ENCODE measurements at places on chromosomes 7 and 10.

- peak; percentile 31 for DNase-seq
These were observed 6.7 kb downstream of the ZCCHC24 start for GRCh38 chr10:79438699-79439085.

GRCh38 chr7:56028942-56029630 is 22.2 kb downstream of the PSPH start:
- DNase-seq: no peak

GRCh38 chr10:69697006-69697405 is 67.0 kb downstream of the FAM241B start:
- no peak for DNase-seq

DNA sequence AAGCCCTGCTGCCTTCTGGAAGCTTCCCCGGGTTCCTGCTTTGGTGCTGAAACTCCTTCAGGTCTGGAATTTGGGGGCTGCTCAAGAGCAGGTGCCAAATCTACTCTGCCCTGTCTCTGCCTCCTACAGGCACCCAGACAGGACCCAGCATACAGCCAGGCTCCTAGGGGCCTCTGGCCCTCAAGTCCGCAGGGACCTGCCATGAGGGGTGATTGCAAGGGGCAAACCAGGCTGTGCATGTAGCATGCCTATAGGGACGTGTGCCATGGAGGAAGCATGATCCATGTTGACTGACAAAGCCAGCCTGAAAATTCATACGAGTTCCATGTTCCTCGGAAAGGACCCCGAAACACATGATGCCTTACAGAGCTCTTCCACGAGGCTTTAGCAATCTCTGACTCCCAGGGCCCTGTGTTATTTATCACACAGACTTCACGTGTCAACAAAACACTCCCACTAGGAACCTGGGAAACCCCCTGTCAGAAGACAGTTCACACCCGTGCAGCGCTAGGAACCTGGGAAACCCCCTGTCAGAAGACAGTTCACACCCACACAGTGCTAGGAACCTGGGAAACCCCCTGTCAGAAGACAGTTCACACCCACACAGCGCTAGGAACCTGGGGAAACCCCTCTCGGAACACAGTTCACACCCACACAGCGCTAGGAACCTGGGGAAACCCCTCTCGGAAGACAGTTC is 75.3 kb upstream of the DNAAF5 start:
- DNase-seq: no peak

DNA sequence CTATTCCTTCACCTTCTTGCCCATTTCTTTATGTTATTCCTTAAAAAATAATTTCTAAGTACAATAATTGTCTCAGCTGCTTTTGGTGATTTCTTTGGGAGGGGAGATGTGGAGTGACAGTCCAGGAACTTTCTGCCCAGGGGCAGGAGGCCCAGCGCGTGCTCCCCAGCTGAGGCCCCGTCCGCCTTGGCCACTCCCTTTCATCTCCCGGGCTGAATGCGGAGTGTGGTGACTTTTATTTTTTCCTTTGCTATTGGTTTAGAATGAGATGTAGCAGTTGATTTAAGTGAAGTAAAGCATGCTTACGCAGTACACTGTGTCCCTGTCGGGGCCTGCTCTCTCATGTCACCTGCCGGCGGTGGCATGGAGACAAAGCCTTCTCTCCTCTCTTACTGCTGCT is 141.6 kb downstream of the MGMT start:
- no peak for DNase-seq

DNA sequence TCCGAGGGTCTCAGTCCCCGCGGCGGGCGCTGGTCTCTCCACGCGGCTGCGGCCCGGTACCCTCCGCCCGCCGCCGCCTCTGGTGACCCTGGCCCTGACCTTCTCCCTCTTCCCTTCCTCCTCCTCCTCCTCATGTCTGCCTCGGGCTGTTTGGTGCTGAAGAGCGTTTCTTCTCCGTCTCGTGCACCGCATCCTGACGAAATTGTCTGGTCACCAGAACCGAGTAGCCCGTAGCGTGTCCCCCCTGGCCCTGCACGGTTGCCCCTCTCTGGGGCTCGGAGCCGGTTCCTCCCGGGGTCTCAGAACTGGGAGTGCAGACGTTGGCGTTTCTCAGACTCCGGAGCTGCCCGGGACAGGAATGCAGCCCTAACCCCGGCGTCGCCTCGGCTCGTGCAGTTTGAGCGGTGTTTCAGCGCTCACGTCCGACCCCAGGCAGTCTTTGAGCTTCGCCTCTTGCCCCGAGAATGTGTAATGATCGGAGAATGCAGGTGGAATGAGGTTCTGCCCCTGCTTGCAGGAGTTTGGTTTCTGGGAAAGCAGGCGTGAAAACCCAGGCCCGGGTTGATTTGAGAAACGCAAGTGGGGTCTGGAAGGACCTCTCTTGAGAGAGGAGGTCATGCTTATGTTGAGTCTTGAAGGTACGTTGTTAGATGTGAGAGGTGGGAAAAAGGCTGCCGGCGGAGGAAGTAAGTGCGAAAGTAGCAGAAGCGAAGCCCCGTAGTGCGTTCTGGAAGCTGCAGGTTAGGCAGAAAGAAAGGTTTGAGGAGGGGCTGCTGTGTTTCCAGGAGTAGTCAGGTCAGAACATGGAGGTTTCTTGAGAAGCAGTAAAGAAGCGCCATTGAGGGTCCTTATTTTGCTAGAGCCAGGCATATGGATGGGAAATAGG is 743 bp downstream of the RBM17 start:
- peak; percentile 66 for DNase-seq

DNA sequence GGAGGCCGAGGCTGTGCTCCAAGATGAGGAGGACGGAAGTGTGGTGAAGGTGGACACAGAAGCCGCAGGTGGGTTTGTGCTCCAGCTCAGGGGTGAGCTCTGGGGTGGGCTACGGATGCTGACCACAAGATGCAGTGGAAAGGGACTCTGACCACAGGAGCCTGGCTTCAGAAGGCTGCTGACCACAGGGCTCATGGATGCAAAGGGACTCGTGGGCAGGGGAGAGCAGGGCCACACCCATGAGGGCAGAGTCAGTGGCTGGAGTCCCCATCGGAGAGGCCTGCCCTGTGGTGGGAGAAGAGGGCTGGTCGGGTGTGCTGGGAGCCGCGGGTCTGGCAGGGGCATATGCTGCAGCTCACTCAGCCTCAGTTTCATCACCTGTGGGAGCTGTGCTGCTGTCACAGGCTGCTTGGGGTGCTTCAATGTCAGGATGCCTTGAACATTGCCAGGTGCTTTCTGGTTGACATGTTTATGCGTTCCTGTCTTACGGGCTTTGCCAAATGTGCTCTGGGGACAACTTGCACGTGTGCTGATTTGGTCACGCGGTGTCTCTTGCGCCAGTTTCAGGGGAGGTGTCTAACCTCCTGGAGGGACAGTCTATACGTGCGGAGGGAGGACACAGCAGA is 13.7 kb downstream of the SCART1 start:
- DNase-seq: no peak

GRCh38 chr10:52066383-52066782 is 247.7 kb upstream of the DKK1 start:
- no peak for DNase-seq

DNA sequence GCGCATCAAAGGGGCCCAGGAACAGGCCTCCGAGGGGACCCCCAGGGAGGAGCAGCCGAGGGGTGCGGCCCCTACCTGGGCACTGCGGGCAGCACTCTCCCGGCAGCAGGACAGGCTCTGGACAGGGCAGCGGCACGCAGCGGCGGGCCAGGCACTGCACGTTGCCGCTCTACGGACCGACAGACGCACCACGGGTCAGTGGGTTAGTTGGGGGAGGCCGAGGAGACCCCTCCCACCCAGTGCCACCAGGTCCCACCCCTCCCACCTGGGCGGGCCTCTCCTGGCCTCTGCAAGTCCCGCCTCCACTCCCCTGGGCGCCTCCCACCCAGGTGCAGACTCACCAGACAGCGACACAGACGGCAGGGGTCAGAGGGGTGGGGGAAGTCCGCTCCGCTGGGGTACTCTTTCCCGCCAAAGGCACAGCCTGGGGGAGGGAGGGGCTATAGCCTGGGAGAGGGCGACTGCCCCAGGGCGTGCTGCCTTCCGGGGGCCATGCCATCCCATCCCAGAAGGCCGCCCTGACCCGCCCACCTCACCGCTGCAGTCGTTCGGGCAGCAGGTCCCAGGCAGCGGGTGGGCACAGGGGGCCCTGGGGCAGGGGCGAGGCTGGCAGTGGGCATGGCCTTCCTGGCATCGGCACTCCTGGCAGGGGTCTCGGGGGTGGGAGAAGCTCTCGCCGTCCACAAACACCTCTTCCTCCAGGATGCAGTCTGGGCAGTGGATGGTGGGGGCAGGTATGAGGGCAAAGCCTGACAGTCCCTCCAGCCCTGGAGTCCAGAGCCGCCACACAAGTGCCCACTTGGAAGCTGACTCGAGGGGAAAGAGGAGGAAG is 19.2 kb downstream of the KCP start:
- no peak for DNase-seq

- DNase-seq: no peak
These were observed 16.4 kb downstream of the BRAF start for GRCh38 chr7:140908361-140908760.

GRCh38 chr10:47025540-47026300 is 114.5 kb downstream of the PTPN20 start:
- DNase-seq: no peak

GRCh38 chr7:132575419-132575981 is 770 bp downstream of the PLXNA4 start:
- DNase-seq: no peak

- no peak for DNase-seq
These were observed 287.8 kb upstream of the IGFBP3 start for GRCh38 chr7:46208635-46209525.

- DNase-seq: no peak
These were observed 357.7 kb downstream of the FGFR2 start for GRCh38 chr10:121240556-121240955.

- no peak for DNase-seq
These were observed 8.7 kb upstream of the LRRTM3 start for GRCh38 chr10:66917104-66917503.

DNA sequence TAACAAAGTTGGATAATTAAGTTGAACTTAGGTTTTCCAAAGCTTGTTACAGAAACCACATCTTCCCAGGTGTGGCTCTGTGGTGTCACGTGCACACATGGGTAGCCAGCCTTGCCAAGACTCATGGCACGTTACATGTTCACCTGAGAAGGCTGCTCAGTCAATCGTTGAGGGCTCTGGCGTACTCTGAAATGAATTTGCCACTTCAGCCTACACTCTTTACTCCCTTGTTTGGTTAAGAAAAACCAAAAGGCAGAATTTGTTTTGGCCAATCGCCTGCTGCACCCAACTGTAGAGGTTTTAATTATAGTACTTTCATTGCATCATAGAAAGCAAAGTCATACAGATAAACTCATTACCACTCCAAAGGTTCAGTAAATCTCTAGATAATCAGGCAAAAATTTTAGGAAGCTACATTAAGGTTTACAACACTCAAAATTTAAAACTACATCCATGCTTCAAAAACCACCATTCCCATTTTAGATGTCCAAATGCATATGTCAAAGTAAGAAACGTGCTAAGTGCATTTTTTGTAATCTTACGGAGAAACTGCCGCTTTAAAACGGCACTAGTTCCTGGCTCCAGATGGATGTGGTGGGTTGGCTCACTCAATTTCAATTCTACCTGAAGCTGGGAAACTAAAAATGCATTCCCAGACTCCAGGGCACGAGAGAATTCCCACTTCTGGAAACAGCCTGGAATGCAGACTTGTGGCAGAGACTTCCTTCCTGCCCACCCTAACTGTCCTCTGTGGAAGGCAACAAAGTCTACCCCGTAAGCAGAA is 88.4 kb downstream of the DIP2C start:
- DNase-seq: no peak

GRCh38 chr7:155851892-155852291 is 39.6 kb upstream of the SHH start:
- DNase-seq: peak; percentile 33

DNA sequence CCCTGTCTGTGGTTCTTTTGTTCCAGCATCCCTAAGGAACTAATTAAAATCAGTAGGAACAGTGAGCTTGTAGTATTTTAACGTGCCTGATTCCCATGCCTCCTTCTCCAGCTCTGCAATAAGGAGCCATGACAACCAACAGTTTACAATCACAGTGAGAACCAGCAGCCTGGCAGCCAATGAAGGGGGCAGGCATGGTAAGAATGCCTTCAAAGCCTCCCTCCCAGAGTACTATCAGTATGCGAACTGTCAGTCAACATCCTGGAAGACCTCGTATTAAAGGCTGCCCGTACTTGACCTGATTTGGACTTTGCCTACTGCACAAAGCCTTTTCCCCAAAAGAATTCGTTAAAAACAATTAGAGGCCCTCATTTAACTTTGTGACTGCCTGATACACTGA is 7.7 kb downstream of the ZPBP start:
- DNase-seq: no peak

GRCh38 chr7:131090886-131091692 is 236.6 kb upstream of the MKLN1 start:
- DNase-seq: no peak

DNA sequence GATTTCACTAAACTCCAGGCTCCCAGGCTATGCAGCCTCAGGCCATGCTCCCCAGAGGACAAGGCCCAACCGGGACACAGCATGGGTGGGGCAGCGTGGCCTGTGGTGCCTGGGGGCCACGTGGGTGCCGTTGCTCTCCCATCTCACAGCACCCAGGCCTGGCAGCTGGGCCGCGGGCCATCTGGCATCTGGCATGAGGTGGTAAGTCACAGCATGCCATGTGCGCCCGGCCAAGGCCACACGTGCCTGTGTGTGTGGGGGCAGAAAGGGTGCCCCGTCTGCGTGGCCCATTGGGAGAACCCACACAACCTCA is 204.1 kb downstream of the EBF3 start:
- no peak for DNase-seq

DNA sequence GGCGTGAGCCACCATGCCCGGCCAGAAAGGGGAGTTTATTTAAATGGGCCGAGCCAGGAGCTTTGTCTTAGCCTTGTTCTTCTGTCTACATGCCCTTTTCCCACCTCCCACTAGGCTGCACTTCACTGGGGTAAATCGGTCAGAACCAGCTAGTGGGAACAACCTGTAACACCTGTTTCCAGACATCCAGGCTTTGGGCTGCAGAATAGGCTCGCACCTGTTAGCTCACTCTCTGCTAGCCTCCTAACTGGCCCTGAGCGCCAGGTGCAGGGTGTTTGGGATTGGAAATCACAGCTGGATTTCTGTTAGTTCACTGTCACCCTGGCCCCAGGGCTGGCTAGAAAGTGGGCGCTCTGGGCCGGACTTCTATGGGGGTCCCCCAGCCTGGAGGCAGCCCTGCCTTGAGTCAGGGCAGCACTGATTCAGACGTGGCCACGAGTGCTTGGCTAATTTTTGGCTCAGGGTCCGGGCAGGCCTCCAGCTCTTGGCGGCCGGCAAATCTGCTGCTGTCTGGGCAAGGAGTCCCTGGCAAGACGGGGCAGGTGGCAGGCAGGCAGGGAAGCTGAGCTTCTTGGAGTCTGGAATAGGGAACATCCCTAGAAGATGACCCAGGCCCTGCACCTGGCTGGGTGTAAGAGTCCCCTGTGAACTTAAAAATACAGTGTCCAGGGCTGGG is 48.6 kb downstream of the GTF2IRD1 start:
- no peak for DNase-seq

DNA sequence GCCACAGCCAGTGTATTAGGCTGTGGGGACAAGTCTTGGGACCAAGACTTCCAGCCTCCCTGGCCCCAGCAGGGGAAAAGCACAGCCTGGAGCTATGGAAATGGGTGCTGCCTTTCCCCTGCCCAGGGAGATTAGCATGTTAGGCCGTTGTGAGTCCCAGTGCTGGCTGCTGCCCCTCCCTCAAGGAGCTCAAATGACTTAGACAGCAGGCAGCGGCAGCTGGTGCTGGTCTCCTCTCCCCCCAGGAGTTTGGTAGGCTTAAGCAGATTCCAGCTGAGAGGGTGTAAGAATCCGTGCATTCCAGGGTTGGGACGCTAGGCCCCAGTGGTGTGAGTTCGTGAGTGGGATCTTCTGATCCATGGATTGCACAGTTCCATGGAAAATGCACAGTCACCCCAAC is 301.5 kb upstream of the PHF14 start:
- DNase-seq: no peak

GRCh38 chr10:64115471-64115870 is 594.3 kb downstream of the REEP3 start:
- no peak for DNase-seq

All from activated naive CD4-positive, alpha-beta T cell treated with anti-CD3 and anti-CD28 coated beads, Interleukin-2, amount 50 U/mL, for 72 hours (primary cell).